ENCODE measurements at places on chromosomes 5 and 9.
A peak's percentile ranks its signal among the peaks of the same experiment; 100 is the strongest.

GRCh38 chr9:107548298-107549142, 59.0 kb upstream of the KLF4 start:
- no peak for DNase-seq

- no peak for DNase-seq
Measured at GRCh38 chr9:103928442-103928841, 165.7 kb upstream of the SMC2 start.

DNA sequence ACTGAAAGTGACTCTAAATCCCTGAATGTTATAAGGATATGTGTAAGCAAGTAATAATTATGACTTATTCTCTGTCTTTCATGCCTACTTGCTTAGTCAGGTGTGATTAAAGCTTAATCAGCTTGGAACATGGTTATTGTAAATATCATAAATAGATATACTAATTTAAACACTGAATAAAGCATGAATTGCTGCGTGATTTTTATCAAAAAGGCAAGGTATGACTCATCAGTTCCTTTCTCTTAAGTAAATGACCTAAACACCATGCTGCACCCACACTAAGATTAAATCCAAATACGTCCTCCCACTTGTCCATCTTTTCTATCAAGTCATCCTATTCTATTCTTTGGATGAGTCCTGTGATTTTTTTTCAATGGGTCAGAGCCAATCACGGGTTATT, 124.6 kb upstream of the MTAP start:
- no peak for DNase-seq

GRCh38 chr9:117987945-117988344, 283.7 kb downstream of the TLR4 start:
- DNase-seq, result no peak

DNA sequence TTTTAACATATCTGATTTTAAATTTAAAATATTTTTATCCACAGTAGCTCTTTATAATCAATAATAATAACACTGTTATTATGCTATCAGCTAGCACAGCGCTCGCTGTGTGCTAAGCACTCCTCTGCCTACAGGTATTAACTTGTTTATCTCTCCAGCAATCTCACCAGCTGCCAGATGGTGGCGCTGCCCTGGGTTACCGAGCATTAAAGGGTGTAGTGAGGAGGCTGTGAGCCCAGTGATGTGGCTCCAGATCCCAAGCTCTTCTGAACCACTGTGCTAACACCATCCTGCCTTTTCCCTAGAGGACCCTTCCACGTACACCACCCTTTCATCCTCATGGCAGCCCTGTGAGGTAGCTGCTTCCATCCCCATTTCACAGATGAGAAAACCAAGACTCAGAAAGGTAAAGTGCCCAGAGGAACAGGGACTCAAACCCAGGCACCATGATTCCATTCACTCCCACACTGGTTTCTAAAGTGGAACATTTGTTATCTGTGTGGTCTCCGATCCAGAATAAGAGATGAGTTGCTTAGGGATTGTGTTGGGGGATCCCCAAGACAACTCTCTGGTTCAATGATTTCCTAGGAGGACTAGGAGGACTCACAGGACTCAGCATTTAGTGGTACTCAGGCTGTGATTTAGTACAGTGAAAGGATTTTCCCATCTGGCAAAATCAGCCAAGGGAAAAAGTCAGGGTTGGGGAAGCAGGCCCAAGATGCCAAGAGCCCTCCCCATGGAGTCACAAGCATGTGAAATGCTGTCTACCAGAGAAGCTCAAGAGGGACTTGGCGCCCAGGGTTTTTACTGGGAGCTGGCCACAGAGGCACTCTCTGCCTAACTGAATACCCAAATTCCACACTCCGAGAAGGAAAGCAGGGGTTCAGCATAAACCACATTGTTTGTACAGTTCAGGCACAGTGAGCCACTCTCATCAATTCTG, 7.0 kb downstream of the IGFBPL1 start:
- no peak for DNase-seq

DNA sequence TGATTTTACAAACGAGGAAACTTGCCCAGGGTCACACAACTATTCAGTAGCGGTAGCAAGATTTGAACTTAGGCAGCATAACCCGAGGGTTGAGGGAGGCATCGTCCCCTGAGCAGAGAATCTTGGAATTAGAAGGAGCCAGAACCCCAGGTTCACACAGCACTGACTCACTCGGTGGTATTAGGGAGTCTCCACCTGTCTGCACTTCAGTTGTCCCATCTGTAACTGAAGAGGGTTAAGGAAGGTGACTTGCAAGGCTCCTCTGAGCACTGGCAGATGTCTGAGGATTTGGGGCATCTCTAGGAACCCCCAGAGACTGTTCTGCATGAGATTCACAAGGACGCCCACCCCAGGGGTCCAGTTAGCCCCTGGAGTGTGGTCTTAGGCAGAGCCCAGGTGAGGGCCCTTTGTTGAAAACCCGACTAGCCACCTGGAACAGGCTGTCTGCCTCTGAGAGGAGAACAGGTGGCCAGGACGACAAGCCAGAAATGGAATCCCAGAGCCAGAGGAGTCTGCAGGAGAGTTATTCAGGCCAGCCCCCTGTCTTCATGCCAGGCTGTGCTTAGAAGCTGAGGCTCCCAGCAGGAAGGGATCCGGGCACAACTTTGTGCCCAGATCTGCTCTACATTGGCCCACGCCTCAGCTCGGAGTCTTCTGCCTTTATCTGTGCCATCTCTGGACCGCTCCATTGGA, 50.0 kb upstream of the ORM1 start:
- DNase-seq, result no peak

GRCh38 chr9:87359264-87359663, 138.4 kb upstream of the DAPK1 start:
- no peak for DNase-seq

GRCh38 chr9:34246453-34246852, 67.6 kb downstream of the UBAP1 start:
- no peak for DNase-seq

DNA sequence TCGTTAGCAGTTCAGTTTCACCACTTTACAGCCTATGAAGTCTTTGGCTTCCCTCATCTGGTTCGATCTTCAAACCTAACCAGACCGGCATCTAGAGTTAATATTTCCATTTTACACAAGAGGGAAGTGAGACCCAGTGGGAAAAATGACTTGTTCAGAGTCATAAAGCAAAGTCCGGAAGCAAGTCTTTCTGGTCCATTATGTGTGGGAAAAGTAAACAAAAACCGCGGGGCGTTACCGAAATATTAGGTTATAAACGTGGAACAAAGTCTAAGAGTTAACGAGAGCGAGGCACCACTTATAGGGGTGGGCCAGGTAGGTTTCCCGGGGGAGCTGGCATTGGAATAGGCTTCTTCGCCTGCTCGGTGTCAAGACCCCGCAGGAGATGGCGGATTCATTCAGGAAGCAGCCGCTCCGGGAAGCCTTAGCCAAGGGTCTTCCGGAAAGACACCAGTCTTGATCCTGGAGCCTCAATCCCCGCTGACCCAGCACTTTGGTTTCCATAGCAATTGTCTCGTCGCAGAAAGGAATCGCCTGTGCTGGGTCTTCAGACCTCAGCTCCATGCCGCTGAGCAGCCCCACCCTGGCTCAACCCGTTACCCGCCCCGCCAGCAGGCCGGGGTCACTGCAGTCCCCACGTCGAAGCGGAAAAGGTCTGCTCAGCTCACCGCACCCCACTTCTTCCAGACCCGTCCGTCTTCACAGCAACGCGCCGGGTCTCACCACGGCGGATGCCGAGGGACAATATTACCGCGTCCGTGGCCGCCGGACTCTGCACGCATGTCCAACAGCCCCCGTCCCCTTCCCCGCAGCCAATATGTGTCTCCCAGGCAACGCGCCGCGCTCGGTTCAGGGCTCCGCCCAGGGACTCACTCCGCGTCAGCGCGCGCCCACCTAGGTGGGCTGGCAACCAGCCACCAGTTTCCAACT, at the start of gene C5orf52:
TSS of gene C5orf52 (plus strand) at position 872 of the 930 bp plus-strand sequence. CDS start 82 bp downstream, outside the sequence.
- no peak for DNase-seq

- no peak for DNase-seq
Measured at GRCh38 chr9:14379280-14379679, 65.3 kb upstream of the NFIB start.

DNA sequence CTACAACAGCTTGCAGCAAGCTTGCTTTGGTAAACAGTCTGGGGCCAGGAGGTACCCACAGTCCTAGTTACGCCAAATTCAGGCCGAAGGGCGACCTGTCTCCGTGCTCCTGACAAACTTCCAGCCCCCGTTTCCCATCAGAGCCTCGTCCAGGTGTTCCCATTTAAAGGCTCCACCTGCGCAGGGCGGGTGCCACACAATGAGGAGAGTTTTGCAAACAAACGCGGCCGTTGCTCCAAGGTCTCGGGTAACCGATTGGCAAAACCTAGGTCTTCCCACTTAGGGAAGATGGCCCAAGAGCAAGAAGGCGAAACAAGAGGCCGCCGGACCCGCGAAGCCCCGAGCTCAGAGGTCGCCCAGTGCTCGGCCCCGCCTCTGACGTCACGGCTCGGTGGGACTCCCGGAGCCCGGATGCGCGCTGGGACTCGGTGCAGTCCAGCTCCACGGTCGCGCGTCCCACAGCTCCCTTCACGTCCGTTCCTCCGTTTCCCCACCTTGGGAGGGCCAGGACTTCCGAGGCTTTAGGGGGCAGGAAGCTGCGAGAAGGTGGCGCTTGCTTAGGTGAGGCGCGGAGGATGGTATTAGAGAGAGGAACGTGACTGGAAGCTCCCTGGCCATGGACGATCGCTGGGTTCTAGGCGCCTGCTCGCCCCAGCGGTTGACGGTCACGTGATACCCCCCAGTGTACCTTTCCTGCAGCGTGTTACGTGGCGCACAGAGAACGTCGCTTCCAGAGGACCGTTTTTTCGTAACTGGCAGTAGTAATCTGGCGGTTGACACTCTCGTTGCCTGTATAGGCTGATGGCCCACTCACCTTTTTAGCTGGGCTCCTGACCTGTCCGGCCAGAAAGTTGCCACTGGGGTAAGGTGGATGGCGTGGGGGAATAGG, 41.8 kb upstream of the KDM4C start:
- peak; percentile 21 for DNase-seq

- no peak for DNase-seq
Measured at GRCh38 chr5:35470866-35471265, 146.8 kb upstream of the SPEF2 start.

GRCh38 chr5:27290172-27290571, 251.8 kb upstream of the CDH9 start:
- no peak for DNase-seq

GRCh38 chr5:100576217-100576751, 41.1 kb downstream of the FAM174A start:
- no peak for DNase-seq

DNA sequence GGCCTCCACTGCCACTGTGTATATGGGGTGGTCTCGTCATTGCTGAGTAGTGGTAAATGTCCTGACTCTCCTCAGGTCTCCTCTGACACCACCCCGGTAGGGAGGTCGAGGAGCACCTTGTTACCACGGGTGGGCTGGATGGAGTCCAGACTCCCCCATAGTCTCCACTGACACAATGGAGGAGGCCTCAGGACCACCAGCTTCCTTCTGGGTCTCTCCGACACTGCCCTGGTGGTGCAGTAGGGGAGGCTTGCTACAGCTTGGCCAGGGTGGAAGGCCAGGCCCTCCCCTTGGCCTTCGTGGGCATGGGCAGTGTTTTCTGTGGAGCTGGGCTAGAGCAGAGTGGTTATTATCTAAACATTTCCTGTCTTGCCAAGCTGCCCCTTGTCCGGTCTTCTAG, 15.4 kb upstream of the SH3PXD2B start:
- no peak for DNase-seq

DNA sequence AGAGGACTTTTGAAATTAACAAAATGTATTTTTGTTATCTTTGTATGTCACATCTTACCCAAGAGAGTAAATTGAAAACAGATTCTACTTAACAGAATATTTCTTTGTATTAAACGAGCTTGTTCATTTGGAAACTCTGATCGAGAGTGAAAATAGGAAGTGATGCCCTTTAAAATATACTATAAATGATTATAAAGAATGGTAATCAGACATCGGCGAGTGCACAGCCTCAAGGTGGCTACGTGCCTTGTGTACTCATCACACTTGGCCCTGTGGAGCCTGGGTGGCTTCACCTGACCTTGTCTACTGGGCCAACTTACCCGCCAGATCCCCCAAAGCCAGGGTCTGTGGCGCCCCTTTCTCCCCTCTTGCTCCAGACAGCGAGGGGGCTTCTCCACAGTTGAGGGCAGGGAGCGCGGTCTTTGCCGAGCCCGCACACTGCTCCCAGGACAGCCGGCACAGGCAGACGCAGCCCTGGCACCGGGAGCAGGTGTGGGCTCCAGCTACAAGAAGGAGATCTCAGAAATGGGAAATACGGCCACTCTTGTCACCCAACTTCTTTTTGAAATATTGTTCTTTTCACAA, 243.2 kb downstream of the CEMIP2 start:
- DNase-seq, result no peak

DNA sequence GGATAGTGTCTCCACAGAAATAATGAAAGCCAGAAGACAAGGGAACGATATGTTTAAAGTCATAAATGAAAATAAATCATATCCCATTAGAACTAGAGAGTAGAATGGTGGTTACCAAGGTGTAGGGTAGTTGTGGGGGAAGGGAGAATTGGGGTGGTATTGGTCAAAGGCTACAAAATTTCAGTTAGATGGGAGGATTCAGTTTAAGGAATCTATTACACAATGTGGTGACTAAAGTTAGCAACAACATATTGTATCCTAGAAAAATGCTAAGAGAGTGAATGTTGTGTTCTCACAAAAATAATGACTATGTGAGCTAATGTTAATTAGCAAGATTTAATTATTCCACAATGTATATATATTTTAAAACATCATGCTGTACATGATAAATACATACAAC, 27.8 kb upstream of the LARP1 start:
- no peak for DNase-seq

DNA sequence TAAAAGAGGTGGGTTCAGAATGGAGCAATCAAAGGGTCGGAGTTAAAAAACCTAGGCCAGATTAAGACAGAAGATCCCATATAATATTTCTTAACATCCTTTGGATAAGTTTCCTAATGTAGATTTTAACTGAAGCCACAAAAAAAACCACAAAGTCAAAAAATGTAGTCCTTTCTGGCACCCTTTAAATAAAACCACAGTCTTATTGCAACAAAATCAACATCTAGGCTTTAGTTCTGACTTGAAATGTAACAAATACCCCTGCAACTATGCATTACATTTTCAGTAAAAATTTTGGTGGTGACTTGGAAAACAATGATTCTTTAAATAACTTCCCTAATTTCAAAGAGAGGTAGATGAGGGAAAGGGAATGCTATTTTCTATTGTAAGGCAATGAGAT, 109.2 kb downstream of the PSAT1 start:
- DNase-seq, result no peak
